ENCODE measurements at places on chromosomes 12 and 14.

DNA sequence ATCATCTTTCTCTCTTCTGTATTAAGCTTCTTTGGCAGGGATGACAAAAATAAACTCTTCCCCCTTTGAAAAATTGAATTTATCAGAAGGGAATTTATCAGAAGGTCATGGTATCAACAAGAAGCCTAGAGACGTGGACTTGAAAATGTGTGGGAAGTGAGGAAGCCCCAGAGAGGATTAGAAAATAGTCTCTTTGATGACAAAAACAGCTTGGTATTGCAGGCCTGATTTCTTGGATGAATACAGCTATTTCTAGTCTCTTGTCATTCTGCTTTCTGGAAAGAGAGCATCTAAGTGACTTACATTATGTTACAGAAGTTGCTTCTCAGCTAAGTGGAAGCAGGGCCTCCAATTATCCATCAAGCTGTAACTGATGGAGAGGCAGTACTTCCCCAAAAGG lies 111.1 kb downstream of the KITLG start:
- DNase-seq, result no peak

DNA sequence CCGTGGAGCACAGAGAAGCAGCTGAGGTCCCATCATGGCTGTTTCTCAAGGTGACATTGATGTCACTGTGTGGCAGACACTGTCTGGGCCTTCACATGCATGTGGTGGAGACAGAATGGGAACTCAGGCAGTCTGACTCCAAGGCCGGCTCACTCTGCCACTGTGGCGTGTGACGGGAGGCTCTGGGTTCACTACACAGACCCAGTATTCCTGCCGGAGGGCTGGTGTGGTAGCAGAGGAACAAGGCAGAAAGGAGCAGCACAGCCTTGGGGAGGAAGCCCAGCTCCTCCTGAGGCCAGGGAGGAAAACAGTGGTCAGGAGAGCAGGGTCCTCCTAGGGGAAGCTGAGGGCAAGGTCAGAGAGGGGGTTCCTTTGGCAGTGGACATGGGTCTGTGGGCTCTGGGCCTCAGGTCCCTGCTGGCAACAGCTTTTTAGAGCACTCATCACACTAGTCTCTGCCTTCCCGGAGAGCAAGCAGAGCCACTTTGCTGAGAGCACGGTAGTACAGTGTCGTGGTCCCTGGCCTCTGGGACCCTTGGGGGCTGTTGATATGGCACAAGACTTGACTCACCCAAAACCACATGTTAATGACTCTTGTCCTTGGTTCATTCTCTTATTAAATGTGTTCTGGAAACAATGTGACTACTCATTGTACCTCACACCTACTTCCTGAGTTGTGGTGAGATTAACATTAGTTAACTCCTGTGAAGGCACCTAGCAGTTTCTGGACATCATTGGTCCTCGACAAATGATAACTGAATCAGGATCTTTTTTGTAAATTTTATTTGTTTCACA lies 21.3 kb downstream of the DCAF4 start:
- no peak for DNase-seq

- DNase-seq, result no peak
Observed at GRCh38 chr12:68158432-68158831, 1.1 kb downstream of the IFNG start.

GRCh38 chr12:87160848-87161601 lies 868.2 kb downstream of the C12orf50 start:
- DNase-seq, result no peak

DNA sequence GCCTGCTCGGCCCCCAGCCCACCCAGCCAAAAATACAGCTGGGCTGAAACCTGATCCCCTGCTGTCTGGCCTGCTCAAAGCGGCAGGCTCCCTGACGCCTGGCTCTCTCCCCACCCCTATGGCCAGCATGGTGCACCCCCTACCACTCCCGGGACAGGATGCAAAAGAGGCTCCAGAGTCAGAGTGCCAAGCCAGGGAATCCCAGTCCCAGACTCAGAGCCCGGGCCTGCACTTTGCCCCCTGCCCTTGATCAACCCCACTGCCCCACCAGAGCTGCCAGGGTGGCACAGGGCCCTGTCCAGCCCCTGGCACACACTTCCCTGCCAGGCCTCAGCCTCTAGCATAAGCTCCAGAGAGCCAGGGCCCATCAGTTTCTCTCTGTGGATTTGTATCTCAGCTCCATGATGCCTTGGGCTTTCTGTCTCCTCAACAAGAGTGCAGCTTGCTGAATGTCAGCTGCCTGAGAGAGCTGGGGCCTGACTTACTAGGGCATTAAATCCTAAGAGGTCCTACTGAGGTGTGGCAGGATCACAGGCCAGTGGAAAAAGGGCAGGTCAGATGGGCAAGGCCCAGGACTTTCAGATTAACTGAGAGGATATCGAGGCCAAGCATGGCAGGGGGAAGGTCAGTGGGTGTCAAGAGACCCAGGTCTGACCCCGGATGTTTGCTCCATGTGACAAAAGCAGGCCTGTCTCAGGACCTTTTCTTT lies 13.9 kb downstream of the ACVRL1 start:
- no peak for DNase-seq

- DNase-seq, result peak; percentile 67
Observed at GRCh38 chr12:115452751-115453281, 768.8 kb upstream of the TBX3 start.

DNA sequence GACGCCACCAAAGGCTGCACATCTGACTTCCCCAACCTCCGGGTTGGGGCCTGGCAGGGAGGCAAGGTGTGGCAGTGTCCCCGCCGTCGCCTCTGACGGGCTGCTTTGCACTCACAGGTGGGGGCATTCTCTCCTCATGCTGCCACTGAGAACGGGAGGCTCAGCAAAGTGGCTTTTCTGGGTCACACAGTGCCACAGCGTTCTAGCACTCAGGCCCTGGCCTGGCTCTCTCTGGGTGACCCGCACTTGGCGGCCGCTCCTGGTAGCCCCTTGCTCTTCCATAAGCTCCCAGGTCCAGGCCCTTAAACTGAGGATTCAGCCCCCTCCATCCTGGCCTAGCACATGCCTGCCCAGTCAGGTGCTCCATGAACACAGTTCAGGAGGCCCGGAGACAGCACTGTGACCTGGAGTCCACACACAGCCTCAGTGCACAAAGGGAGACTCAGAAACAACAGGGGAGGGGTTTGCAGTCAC lies 25.2 kb downstream of the SERPINA1 start:
- no peak for DNase-seq

DNA sequence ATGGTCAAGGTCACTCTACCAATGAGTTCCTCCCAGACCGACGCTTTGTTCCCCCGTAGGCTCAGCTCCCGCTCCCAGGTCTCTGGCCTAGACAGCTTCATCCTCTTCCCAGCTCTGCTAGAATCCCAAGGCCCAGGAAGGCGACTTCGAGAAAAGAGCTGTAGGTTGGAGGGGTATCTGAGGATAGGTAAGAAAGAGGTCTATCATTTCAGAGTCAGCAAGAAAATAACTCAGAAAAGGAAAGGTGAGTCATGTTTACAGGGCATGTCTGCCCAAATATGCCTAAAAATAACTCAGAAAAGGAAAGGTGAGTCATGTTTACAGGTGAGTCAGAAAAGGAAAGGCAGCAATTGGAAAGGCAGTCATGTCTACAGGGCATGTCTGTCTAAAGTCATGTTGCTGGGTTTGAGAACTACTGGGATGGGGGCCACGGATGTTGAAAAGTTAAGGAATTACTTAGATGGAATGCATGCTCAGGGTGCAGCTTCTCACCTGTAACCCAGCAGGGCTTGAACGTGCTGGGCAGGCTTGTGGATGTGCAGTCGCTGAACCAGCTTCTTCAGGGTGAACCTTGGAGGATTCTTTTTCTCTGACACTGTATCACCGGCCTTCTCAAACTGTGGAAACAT lies 12.2 kb downstream of the TEP1 start:
- no peak for DNase-seq

GRCh38 chr14:38481952-38482678 lies 226.2 kb upstream of the CLEC14A start:
- DNase-seq, result peak; percentile 11

DNA sequence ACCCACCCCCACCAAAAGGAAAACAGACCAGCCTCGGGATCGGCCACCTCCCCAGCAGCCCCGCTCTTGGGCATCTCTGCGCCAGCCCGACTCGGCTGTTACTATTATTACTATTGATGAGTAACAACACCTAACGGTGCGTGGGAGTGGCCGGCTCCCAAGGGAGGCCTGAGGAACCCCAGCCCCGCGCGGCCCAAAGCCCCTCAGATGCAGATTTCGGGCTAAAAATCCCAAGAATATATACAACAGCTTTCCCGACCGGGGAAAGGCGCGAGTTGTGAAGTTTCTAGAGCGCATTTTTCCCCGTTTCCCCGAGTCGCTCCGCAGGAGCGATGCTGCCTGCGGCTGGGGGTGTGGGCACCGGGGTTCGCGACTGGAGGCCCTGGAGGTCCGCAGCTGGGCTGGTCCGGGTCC lies 565 bp downstream of the NT5DC3 start:
- no peak for DNase-seq

- no peak for DNase-seq
Observed at GRCh38 chr12:92703786-92704185, 997 bp downstream of the PLEKHG7 start.

GRCh38 chr12:88781909-88782308 lies 201.6 kb upstream of the KITLG start:
- no peak for DNase-seq

DNA sequence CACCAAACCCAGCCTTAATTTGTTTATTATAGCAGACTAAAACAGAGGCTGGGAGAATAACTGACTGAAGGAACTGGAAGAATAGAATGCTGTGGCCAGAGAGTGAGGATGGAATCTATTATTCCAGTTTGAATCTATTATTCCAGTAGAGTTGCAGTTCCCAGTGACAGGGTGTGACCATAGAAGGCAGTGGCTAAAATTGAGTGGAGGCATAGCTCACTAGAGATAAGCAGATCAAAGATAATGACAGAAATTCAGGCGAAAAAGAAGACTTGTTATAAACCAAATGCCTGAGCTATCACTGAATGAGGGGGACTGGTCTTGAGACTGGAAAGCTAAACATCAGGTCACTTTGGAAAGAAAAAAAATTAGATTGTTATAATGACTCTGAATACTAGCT lies 26.0 kb upstream of the SNX6 start:
- no peak for DNase-seq

GRCh38 chr14:92500491-92500941 lies 13.1 kb upstream of the RIN3 start:
- no peak for DNase-seq

DNA sequence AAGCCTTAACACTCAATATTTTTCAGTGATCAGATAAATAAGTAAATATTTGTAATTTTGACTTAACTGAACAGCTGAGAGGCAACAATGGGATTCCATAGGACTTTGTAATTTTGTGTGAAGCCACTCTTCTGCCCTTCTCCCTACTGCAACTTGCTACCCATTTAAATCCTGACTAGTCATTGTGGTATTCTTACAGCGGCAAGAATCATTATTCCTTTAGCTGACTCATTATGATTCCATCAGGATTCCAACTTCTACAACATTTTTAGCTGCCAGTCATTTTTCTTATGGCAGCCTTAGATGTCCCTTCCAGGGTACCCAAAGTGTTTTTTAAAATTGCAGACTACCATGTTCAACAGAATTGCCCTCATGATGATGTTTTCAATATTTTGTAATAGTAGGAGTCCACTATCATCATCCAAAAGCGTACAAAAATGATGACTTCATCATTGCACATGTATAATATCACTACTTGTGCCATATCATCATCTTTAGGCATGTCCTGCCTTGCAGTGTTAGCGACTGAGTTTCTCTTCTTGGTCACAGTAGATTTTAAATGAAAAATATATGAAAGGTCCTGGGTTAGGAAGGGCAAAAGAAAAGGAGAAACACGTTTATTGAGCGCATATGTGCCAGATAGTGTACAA lies 5.1 kb upstream of the MAGOHB start:
- no peak for DNase-seq

GRCh38 chr12:103623716-103624115 lies 36.6 kb downstream of the STAB2 start:
- no peak for DNase-seq

- peak; percentile 25 for DNase-seq
Observed at GRCh38 chr12:106897082-106897481, 58.6 kb upstream of the TMEM263 start.

DNA sequence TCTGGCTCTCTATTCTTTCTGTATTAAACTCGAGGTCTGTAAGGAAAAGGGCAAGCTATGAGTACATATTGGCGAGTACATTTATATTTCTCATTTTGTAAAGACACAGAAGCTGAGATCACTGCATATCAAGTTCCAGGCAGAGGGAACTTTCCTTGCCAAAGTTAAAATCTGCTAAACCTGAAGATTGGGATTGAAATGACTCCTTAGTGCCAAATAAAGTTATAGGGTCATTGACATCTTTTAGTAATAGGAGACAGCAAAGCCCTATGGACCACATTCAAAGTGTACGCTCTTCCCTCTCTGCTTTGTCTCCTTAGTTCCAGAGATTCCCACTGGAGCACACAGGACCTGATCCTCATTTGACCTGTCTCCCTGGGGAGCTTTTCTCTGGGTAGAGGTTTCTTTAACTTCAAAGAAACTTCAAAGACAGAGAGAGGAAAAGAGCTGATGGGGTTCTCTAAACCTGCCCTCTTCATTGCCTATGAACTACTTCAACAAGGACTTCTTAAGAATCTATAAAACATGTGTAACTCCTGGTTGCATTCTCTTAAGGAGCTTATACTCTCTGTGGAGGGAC lies 42.6 kb upstream of the PTPRR start:
- DNase-seq, result no peak

GRCh38 chr12:64091186-64091585 lies 130.9 kb downstream of the KICS2 start:
- no peak for DNase-seq

- peak; percentile 19 for DNase-seq
Observed at GRCh38 chr12:25644979-25645378, 91.9 kb upstream of the LMNTD1 start.

DNA sequence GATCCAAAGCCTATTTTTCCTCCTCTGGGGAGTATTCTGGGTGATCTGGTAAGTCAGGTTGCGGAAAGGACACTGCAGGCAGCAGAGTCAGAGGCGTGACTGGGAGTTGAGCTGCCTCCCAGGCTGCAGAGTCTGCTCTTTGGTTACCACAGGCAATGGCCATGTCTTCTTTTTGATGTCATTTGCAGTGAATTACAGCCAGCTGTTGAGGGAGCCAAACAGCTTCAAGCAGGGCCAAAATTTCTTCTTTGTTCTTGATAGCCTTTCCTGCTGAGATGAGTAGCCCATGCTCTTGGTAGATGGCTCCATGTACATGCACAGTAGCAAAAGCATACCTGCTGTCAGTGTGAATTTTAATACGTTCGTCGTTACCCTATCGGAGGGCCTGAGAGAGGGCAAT lies 116.6 kb upstream of the PZP start:
- DNase-seq, result no peak

DNA sequence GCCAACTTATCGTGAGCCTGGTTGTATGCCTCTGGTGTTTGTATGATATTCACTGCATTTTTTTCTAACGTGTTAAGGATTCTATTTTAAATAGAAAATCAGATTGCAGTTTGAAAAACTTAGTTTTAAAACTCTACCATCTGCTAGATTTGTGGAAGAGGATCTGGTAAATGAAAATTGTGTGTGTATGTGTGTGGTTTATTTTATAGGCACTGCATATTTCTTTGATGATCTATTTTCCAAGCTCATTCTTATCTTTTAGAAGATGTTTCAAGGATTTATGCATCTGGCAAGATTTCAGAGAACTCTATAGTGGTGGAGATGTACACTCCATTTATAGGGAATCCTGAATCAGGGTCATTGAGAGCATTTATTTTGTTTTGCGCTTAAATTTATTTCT lies 69.8 kb downstream of the HMGA2 start:
- DNase-seq, result no peak

Measured in NCI-H1105 treated with DMSO at 0.1 percent for 48 hours (cell line).